ELR (cell line): ENCODE measurements at places on chromosomes 5 and 9.
A peak's percentile ranks its signal among the peaks of the same experiment; 100 is the strongest.

GRCh38 chr5:150512368-150512747 lies 4.4 kb downstream of the NDST1 start:
- no peak for DNase-seq

DNA sequence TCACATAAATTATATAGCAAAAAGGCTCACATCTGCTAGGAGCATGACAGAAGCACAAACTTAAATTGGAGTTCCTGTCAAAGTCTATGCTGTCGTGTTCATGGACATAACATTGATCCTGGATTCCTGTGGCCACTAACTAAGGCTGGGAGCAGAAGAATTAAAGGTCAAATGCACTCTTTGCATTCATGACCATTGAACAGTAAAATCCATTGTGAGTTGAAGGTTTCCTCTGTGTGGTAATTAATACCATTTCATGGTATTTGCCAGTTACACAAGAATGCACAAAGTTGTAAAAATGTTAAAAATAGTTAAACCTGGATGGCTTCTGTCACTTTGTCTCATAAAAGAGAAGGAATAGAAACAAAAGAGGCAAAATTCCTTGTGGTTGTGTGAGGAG lies 242.6 kb downstream of the NPR3 start:
- DNase-seq = no peak

DNA sequence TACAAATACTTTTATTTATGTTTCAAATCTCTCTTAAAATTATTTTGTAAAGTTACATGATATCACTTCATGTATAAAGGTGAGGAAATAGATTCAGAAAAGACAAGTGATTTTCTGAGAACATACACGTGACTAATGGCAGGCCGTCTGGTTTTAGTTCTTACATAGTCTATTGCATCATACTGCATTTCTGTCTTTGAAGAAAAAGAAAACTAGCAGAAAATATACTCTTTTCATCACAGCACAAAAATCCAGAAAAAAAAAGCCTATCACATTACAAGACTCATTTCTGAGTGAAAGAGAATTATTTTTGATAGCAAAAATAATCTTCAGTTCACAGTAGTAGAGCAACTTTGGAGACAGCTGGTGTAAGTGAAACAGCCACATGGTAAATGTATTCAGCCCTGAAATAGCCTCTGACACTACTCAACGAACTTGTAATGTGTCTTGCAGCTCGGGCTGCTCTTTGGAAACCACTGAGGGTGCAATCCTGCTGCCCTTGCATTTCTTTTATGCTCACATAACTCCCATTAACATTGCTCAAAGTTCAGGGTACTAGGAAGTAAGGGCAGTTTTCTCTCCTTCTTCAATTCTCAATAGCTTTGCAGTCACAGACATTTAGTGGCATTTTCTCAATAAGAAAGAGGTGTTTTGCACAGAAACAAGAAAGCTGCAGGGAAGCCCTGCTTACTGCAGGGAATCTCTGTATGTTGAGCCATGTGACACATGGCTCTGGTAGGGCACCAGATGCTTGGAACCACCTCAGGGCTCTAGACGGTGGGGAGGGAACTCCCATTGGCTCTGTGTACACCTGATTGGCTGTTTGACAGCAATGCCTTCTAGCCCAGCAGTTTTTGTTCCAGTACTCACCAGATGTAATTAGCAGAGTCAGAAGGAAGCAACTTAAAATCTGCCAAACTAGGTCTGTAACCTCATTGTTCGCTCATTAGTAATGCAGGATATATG lies 845.3 kb upstream of the PTPRD start:
- no peak for DNase-seq

DNA sequence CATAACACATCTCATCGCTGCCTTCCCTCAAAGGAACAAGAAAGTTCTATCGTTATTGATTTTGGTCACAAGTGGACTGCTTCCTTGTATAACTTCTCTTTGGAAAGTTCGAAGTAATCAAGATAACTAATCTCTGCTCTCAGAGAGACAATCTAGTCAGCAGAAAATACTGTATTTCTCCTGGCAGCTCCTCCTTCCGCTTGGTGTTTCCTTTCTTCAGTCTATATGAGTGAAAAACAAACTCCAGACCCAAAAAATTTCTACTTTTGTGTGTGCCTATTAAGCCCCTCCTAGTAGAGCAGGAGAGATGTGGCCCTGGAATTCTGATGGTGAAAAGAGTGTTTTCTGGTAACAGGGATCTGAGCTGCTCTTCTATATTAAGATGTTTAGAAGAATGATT lies 24.5 kb downstream of the OSTF1 start:
- no peak for DNase-seq

DNA sequence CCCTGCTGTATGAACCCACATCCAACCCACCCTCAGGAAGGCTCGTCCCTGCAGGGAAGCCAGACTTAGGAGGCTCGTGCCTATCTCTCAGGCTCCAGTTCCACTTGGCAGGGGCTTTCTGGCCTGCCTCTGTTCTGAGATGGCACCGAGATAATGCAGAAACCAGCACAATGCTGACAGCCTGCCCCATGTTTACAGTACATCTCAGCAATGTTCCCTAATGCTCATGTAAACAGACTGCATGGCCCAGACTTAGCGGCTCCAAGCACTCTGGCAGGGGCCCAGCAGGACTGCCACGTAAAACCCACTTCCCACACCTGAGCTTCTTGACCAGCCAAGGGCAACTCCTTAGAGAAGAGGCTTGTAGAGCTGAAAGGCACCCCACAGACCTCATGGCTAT lies 499.5 kb upstream of the BRINP1 start:
- no peak for DNase-seq

- DNase-seq = peak; percentile 74
These were observed 51.7 kb downstream of the FBXW11 start for GRCh38 chr5:171954721-171955120.

GRCh38 chr9:82998409-82998808 lies 64.5 kb downstream of the RASEF start:
- DNase-seq = no peak

- no peak for DNase-seq
These were observed 7.6 kb downstream of the RNU6ATAC start for GRCh38 chr9:134156564-134157377.

DNA sequence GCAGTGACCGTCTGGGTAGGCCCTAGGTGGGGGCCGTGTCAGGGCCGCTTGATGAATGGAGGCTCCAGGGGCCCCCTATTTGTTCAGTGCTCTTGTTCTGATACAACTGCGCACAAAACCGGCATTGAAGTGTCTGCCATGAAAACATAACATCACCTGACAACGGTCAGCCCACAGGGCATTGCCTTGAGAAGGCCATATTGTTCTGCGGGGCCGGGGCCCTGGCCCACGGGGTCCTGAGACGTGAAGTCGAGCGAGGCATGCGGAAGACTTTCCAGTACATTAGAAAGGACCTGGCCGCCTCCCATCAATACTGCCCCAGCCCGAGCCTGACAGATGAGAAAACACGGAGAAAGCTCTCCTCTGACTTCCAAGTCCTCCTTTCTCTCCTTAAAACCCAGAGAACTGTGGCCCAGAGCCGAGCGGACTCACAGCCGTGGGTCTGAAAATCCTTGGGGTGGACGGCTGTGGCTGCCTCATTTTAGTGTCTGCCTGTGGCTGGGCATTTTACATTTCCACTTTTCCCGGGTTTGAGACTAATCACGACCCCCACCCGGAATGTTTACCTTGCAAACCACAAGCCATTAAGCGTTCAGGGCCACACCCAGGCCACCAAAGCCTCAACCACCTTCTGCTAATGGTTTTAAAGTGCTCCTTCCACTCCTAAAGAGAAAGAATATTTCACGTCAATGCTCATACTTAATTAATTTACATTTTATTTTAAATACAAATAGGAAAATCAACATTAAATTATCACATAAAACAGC lies 391.0 kb upstream of the IRX2 start:
- DNase-seq = no peak

GRCh38 chr9:995192-995591 lies 18.7 kb downstream of the DMRT3 start:
- no peak for DNase-seq

GRCh38 chr9:92008041-92008440 lies 58.0 kb upstream of the ROR2 start:
- DNase-seq = no peak

- no peak for DNase-seq
These were observed 25.4 kb upstream of the SUB1 start for GRCh38 chr5:32559921-32560320.

GRCh38 chr9:127537792-127538191 lies 74.3 kb upstream of the STXBP1 start:
- peak; percentile 64 for DNase-seq

- no peak for DNase-seq
These were observed 35.3 kb upstream of the CLPTM1L start for GRCh38 chr5:1380011-1380817.
